ENCODE measurements at places on chromosomes 4 and X. TPM values are rescaled to one million over a fixed set of nuclear protein-coding genes. Genes with fewer than 3 reads are reported as not detected.

GRCh38 chr4:118773429-118773792 is 62.5 kb downstream of the SEC24D start:
- DNase-seq: no peak

DNA sequence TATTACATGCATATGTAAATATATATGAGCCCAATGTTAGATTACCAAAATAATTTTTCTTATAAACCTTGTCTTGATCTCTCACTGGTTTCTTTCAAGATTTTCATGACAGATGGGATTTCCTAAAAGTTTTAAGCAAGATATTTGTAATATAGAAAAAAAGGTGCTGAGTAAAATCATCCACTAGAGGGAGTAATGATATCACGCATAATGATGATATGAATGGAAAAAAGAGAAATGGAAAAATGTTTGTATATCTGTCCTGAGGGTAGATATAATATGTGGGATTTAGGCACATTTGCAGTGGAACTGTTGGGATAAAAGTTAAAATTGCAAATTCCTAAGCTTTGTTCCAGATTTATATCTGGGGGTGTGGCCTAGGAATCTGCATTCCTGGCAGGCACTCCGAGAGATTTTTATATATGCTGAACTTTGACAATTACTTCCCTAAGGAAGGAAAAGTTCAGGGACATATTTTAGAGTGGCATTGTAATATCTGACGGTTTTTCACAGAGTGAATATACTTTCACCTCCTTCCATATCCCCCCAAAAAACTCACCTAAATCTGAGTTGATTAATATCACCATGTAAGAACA is 60.5 kb downstream of the TMA16 start:
- DNase-seq: no peak

DNA sequence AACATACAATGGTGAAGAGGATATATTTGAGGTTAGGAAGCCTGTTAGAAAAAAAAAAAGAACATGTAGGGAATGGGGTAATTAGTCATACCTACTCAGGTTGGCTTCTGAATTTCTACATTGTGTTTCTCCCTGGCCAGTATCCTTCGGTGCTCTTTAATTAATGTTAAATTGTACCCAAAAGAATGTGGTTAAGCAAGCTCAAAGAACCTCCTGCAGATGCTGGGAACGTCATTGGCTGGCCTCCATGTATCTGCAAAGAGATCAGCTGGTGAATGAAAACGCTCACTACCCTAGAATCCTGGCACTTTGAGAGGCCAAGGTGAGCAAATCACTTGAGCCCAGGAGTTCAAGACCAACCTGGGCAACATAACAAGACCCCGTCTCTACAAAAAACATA is 942.3 kb upstream of the PRKX start:
- DNase-seq: no peak

- no peak for DNase-seq
Measured at GRCh38 chrX:15751155-15751819, 13.2 kb downstream of the CA5B start.

GRCh38 chr4:159401226-159401712 is 298.4 kb downstream of the RAPGEF2 start:
- DNase-seq: no peak

DNA sequence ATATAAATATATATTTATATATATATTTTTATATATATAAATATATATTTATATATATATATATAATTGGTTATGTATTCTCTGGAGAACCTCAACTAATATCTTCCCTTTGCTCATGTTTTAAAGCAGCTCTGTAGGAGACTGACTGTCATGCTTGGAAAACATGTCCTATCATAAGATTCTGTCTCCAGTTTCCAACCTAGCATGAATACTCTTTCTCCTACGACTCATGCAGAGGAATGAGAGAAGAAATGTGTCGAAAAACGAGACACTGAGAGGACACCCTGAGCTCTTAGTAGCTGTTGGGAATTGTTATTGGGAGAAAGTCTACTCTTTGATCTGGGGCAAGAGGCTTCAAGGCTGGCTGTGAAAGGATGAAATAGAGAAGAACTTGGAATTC is 166.5 kb upstream of the SLIT2 start:
- DNase-seq: no peak

- no peak for DNase-seq
Measured at GRCh38 chrX:119673336-119673735, 19.6 kb downstream of the SEPTIN6 start.

- DNase-seq: no peak
Measured at GRCh38 chr4:147587041-147587440, 30.2 kb upstream of the TMEM184C start.

- no peak for DNase-seq
Measured at GRCh38 chr4:168845897-168846296, 164.2 kb downstream of the CBR4 start.

- no peak for DNase-seq
Measured at GRCh38 chr4:152763796-152764195, 15.7 kb downstream of the TIGD4 start.

DNA sequence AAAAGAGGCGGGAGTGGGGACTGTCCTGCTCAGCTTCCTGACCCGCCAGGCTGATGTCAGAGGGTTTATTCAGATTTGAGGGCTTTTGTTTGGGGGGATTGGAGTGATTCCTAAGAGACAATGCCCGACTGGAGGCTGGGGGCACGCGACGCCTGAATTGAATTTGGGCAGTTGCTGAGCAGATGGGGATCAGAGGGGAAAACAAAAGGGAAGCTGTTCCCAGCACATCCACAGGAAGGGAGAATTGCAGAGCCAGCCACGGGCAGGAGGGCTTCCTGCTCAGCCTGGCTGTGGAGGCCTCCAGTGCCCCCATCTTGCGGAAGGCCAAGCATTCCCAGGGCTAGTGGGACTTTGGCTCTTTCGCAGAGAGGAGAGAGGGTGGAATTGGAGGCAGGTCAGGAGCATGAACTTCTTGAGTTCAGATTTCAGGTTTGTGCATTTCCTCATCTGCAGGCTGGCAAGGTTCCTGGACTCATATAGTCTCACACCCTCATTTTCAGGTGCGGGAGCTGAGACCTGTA is 162.8 kb downstream of the NHS start:
- no peak for DNase-seq

DNA sequence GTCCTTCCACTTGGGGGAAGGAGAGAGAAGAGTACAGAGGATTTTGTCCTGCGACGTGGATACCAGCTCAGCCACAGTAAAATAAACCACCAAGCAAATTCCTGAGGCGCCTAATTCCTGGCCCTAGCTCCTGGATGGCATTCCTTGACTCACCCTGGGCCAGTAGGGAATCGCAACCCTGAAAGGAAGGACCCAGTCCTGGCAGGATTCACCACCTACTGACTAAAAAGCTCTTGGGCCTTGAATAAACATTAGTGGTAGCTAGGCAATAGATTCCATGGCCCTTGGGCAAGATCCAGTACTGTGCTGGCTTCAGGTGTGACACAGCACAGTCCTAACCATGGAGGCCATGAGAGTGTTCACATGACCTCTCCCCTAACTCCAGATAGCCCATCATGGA is 45.6 kb downstream of the GABRA3 start:
- no peak for DNase-seq

GRCh38 chrX:7059214-7059838 is 88.2 kb upstream of the STS start:
- no peak for DNase-seq

GRCh38 chr4:6087669-6088341 is 69.6 kb upstream of the C4orf50 start:
- no peak for DNase-seq

- no peak for DNase-seq
Measured at GRCh38 chrX:68420559-68420958, 12.7 kb downstream of the OPHN1 start.

DNA sequence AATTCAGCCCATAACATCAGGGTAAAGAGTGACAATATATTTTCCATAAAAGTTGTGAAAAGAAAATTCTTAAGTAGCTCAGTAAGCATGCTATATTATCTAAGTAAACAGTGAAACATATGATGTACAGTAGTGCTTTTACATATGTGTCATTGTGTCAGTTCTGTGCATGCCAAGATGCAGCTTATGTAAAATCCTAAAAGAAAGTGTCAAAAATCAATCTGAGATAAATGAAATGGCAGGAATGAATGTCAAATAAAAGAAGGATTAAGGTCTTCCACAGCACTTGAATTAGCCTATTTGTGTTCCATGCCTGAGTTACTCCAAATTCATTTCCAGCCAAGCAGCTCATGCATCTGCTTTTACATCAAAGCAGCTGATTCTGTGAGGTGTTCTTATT is 452.7 kb upstream of the HS3ST1 start:
- DNase-seq: no peak

DNA sequence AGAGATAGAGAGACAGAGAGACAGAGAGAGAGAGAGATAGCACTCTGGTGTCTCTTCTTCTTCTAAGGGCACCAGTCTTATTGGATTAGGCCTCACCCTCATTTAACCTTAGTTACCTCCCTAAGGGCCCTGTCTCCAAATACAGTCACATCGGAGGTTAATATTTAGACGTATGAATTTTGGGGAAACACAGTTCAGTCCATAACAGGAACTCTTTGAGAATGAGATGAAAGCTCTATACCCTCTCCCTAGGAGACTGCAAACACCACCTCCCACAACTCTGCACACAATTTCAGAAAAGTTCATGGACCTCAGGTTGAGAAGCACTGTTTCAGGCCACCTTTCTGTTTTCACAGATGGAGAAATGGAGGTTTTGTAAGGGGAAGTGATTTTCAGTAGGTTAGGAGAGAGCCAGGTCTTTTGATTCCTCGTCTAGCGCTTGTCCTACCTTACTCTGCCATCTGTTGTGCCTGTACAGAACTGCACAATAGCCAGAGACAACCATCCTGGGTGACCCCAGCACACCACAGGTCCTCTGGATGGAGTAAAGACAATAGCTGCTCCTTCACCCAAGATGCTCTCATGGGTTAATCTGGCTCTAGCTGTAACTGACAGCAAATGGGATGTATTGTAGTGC is 16.9 kb upstream of the LOC101059915 start:
- no peak for DNase-seq

DNA sequence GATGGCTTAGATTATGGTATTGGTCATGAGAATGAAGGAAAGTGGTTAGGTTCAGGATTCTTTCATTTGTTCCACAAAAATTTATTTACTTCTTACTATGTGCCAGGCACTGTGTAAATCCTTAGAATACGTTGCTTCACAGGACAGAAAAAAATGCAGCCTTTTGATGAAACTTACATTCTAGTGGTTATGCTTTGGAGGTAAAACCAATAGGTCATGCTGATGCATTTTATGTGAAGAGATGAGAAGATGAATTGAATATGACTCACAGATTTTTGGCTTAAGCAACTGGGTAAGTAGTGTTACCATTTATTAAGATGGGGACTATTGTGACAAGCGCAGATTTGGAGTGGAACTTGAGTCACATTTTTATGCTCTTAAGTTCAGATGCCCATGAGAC is 165.3 kb downstream of the GLRA2 start:
- no peak for DNase-seq

GRCh38 chr4:185598846-185599552 is 63.7 kb upstream of the PDLIM3 start:
- no peak for DNase-seq

- DNase-seq: no peak
Measured at GRCh38 chrX:41300758-41301437, 33.1 kb upstream of the DDX3X start.

DNA sequence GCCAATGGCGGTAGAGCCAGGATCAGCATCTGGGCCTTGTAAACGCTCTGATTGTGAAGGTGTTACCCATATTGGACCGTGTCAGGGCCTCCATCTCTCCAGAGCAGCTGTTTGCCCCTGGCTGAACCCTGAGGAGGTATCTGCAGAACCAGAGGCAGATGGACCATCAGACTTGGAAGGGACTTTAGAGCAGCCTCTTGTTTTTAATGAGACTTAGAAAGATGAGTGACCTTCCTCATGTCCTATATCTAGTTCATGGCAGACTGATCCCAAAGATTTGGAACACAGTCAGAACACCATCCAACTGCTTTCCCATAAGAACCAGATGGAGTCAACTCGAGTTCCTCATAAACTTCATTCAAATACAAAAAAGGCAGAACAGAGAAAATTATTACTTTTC is 135.1 kb upstream of the MSX1 start:
- no peak for DNase-seq

DNA sequence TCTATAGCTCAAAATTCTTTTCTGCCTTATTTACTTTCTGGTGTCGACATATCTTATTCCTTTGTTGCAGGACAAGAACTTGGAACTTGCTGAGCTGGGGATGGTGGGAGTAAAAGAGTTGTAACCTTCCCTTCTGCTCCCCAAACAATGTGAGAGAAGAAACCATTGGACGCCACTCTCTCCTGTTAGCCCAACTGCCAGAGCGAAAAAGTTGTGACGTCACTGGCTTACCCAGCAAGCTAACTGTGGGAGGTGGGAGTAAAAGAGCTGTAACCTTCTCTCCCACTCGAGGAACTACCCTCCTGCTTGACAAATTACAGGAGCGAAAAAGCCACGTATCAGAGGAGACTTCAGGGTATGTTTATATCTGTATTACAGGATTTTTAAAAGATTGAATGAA is 90.0 kb upstream of the PCDH10 start:
- DNase-seq: no peak

GRCh38 chr4:175536852-175537453 is 275.1 kb downstream of the GPM6A start:
- DNase-seq: no peak

SPOCK3 gene
- total RNA-seq: 2.9 TPM

NUP62CL gene
- total RNA-seq: 1.2 TPM

PLP1 gene
- total RNA-seq: 27.5 TPM

ODAPH gene
- total RNA-seq: not detected

FDCSP gene
- total RNA-seq: not detected

EVC2 gene
- 12.4 TPM for total RNA-seq

TLR2 gene
- total RNA-seq: 7.6 TPM

GYG2 gene
- total RNA-seq: 4.6 TPM

XPNPEP2 gene
- 3.3 TPM for total RNA-seq

STK32B gene
- total RNA-seq: 3.5 TPM

UBE2K gene
- 41.5 TPM for total RNA-seq
